ENCODE measurements at places on chromosomes 3 and 15.

GRCh38 chr3:125622381-125622791 lies 27.1 kb upstream of the OSBPL11 start:
- DNase-seq: no peak

GRCh38 chr3:12349895-12350811 lies 61.3 kb downstream of the PPARG start:
- no peak for DNase-seq

DNA sequence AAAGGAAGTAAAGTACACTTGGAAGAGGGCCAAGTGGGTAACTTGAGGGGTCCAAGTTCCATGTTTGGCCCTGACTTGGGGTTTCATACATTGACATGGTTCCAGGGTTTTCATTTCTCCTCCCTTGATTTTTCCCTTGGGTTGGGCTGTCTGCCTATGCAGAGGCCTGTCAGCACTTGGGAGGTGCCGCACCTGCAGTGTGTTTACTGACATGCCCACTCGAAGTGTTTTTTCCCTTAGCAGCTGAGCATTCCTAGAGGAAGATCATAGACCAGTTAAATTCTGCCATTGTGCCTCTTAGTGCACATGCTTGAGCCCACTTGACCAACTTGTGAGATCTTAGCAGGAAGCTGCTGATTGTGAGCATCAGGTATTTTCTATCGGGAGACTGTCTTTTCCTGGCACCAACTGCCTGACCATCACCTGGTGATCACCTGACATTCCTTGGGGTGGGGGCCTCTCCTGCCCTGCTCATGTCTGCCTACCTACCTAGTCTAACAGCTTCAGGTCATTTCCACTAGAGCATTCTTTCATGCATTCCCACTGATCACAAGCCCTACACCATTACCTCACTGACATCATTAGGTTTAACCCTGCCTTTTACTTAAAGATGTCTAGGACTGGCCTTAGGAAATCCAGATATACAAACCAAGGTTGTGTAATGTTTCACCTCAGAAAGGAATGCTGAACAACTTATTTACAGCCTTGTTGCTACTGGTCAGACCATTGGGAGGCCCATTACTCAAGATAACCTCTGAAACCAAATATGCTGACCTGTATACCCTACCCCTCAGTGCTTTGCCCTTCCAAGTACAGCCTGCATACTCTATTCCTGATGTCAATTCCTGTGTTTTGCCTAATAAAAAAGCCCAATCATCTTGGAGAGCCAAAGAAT lies 68.3 kb downstream of the CD47 start:
- no peak for DNase-seq

GRCh38 chr3:14331251-14331650 lies 71.2 kb upstream of the SLC6A6 start:
- no peak for DNase-seq

GRCh38 chr3:139505829-139506386 lies 29.6 kb upstream of the RBP2 start:
- DNase-seq: no peak
